Epithelial cell of proximal tubule (primary cell): ENCODE measurements at places on chromosomes 5 and 9.

- DNase-seq, result no peak
Observed at GRCh38 chr5:82222597-82223574, 55.3 kb downstream of the RPS23 start.

- DNase-seq, result no peak
Observed at GRCh38 chr5:131171276-131171810, 599 bp downstream of the LYRM7 start.

GRCh38 chr9:130343445-130343918 is 77.9 kb downstream of the HMCN2 start:
- no peak for DNase-seq

DNA sequence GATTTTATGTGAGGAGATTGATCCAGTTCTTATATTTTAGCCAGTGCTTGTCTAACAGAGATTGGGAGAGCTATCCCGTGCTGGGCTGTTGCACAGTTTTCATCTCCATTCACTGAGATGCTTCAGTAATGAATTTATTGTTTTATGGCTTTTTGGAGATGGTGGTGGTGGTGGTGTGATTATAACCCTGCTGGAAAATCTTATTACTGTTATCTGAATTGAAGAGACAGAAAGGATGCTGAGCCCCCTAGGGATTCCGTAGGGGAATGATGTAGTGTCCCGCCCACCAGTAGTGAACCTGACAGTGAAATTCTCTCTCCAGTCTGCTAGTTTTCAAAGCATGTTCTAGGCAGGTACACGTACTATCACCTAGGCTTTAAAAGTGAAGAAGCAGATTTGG is 1.9 kb downstream of the RAI14 start:
- DNase-seq, result no peak

DNA sequence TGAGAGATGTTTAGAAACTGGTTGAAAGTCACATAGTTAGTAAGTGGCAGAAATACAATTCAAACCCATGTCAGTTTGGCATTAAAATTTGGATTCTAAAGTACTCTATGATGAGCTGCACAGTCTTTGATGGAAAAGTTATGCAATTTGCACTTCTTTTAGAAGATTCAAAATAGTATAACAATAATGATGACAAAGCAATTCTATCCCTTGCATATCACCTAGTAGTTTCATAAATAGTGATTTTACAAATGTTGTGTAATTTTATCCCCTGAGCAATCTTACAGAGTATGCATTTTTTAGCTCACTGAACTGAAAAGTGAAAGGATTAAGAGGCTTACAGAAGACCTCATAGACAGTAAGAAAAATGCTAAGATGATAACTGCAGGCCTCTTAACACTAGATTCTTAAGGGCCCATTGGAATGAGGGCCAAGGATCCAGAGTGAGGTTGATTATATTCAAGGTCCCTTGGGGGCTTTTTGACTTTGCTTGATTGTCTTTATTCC is 3.7 kb downstream of the C5orf46 start:
- DNase-seq, result no peak

- DNase-seq, result no peak
Observed at GRCh38 chr5:9644630-9645029, 14.5 kb upstream of the TAS2R1 start.

GRCh38 chr5:116386633-116387032 is 188.0 kb downstream of the SEMA6A start:
- DNase-seq, result no peak

GRCh38 chr5:1659100-1659981 is 135.6 kb upstream of the LPCAT1 start:
- no peak for DNase-seq

GRCh38 chr9:130662099-130662969 is 2.1 kb upstream of the PRDM12 start:
- DNase-seq, result no peak

GRCh38 chr9:93129691-93130500 is 4.2 kb downstream of the NINJ1 start:
- DNase-seq, result no peak
